Dermis blood vessel endothelial cell (primary cell): ENCODE measurements at places on chromosomes 5 and 9.

GRCh38 chr9:95855961-95856360 lies 19.5 kb upstream of the ERCC6L2 start:
- DNase-seq = no peak

- DNase-seq = peak; percentile 85
Measured at GRCh38 chr5:142611154-142611553, 74.7 kb downstream of the FGF1 start.

DNA sequence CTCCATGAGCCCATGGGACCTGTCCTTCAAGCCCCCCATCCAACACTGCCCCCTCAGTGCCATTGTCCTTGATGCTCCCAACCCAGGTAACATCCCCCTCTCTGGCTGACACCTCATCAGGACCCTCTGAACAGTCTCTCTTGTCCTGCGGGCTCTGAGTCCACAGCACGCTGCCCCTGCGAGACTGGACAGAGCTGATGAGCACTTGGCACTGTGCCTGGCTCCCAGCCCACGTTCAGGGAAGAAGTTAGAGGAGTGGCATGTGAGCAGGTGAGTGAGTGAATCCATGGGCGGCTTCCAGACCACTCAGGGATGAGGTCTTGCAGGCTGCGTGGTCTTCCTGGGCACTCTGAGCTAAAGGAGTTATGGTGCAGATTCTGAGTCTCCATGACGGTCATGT lies 70.7 kb downstream of the PAX5 start:
- no peak for DNase-seq

DNA sequence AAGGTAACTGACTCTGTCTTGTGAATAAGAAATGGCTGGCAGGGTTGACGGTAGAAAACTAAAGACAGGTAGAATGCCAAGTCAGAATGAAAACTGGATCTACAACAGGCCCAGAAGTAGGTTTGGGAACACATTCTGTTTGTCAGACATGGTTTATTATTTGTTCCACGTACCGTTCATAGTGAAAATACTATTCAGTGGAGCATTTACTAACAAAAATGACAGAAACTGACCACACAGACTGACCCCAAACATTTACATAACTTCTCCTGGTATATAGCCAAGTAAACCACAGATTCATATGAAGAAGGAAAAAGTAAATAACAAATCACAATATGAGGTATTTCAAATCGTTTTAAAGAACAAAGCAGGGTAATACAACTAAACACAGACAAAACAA lies 73.7 kb downstream of the SLC38A9 start:
- DNase-seq = no peak

GRCh38 chr5:136192015-136192525 lies 892 bp downstream of the SMIM32 start:
- peak; percentile 37 for DNase-seq

- DNase-seq = no peak
Measured at GRCh38 chr9:71509054-71509453, 259.3 kb downstream of the CEMIP2 start.

DNA sequence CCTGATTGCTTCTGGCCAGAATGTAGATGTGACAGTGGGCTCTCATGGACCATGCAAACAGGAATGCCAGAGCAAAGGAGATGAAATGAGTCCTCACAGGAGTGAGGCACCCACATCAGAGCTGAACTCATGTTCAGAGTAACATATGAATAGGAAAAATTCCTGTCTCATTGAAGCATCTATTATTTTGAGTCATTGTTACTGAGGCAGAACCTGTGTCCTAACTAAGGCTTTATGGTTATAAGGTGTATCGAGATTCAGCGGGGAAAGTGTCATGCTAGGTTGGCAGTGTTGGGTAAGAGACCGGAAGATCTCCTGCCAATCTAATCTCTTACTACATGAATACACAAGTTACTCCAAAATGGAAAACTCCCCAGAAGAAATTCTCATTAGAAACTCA lies 304.1 kb downstream of the TRPM3 start:
- no peak for DNase-seq

GRCh38 chr5:74640954-74641734 lies 616 bp upstream of the ENC1 start:
- peak; percentile 83 for DNase-seq

DNA sequence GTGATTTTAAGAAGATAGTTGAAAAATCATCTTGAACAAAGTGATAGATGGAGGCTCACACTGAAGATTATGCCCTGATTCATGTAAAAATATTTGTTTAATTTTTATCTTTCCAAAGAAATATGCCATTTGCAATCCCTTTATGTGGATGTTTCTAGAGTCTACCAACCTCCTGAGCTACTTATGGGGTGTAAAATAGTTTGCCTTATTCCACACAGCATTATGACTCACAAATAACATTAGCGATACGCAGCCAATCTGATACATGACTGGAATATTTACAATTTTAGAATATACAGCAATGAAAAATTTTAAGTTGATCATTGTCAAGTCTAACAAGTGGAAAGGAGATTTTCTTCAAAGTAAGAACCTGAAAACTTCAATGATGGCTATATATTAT lies 327.5 kb downstream of the EDIL3 start:
- DNase-seq = no peak

GRCh38 chr9:98050351-98050750 lies 6.2 kb upstream of the NANS start:
- DNase-seq = no peak

DNA sequence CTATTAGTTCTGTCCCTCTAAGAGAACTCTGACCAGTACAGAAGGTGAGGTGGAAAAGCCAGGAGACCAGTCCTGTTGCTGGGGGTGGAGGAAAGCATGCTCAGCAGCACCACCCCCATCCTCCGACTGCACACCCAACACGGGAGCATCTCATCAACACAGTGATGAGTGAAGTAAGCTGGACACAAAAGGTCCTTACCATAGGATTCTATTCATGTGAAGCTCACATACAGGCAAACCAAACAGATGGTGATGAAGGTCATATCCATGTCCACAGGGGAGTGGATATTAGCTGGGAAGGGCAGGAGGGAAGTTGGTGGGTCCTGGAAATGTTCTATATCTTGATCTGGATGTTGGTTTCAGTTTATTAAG lies 14.8 kb upstream of the MARCHF6 start:
- DNase-seq = no peak

DNA sequence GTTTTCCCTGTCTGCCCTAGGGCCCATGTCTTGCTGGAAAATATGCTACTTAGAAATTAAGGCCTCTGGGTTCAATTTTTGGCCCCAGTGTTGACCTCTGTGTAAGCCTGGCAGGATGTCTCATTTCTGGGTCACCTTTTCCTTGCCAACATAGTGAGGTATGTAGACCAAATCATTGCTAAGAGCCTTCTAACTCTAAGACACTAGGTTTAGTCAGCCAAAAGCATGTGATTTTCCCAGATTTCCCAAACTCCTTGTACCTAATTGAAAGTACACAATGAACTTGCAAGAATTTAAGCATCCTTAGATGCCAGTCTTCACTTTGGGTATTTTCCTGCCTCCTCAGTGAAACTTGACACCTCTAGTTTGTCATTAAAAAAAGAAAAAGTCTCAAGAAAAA lies 77.0 kb downstream of the GALNT10 start:
- peak; percentile 15 for DNase-seq

DNA sequence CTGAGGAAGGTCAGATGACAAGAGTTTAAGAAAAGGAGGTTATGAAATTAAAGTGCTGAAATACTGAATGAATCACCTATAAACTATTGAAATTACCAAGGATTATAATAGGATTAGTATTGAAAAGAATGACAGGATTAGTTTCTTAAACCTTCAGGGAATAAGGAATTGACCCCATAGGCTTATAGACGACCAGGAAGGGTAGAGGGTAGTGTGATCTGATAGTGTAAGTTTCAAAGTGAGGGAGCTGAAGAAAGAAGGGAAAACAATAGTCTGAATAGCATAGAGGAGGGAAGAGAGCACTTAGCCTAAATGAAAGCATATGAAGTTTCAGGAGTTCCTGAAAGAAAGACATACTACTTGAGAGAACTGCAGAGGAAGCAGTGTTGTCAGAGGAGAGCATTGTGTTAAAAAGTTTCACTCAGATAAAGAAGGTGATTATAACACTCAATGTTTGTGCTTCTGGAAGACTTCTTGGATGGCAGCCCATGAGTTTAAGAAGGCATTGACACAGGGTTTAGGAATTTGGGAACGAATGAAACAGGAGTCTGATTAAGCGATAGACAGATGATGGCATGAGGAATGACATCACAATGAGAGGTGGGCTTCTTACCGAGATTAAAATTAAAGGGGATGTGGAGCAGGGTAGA lies 557.9 kb upstream of the GRAMD2B start:
- no peak for DNase-seq

DNA sequence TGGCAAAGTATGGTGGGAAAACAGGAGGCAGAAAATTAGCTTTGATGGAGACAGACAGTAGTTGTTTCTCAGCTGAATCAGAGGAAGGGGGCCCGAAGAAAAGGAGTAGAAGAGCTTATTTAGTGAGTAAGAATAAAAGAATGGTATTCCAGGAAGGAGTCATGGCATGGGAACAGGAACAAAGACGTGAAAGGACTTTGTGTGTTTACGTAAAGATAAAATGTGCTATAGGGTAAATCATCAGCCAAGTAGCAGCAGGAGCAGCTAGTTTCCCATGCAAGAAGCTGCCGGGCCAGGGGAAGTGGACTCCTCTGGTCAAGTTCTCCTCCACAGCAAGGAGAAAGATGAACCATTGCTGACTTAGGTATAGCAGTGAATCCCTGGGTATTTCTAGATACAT lies 454.5 kb downstream of the HINT1 start:
- DNase-seq = no peak
